ENCODE measurements at places on chromosomes 2 and 18.

DNA sequence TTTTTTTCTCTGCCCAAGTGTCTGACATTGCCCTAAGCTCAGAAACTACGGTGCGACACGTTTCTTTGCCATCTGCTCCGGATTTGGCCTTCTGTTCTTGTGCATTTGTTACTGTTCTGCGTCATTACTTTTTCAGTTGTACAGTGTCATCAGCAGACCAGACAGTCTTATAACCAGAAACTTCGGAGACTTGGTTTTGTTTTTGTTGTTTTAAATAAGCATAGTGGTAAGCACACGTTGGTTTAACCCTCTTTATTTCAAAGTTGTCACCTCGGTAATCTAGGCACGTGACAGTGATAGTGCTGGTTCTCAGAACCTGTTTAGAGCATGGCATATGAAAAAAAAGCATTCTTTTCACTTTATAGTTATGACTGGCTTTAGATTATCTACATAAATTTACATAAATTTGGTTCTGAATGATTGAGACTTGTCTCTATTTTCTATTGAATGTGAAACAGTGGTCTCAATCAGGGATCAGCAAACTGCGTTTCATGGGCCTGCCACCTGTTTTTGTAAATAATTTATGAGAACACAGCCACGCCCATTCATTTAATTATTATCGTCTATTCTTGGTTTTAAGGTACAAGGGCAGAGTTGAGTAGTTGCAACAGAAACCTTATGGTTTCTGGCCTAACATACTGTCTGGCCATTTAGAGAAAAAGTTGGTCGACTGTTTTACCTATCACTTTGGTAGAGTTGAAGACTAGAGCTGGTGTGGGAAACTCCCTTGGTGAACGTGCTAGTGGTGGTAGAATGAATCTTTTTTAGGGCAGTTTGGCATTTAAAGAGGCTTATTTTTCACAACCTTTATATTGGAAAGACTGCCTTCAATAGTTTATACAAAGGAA is 106.5 kb downstream of the ZNF532 start:
- no peak for DNase-seq

GRCh38 chr2:229571243-229571642 is 143.1 kb downstream of the DNER start:
- DNase-seq, result no peak

DNA sequence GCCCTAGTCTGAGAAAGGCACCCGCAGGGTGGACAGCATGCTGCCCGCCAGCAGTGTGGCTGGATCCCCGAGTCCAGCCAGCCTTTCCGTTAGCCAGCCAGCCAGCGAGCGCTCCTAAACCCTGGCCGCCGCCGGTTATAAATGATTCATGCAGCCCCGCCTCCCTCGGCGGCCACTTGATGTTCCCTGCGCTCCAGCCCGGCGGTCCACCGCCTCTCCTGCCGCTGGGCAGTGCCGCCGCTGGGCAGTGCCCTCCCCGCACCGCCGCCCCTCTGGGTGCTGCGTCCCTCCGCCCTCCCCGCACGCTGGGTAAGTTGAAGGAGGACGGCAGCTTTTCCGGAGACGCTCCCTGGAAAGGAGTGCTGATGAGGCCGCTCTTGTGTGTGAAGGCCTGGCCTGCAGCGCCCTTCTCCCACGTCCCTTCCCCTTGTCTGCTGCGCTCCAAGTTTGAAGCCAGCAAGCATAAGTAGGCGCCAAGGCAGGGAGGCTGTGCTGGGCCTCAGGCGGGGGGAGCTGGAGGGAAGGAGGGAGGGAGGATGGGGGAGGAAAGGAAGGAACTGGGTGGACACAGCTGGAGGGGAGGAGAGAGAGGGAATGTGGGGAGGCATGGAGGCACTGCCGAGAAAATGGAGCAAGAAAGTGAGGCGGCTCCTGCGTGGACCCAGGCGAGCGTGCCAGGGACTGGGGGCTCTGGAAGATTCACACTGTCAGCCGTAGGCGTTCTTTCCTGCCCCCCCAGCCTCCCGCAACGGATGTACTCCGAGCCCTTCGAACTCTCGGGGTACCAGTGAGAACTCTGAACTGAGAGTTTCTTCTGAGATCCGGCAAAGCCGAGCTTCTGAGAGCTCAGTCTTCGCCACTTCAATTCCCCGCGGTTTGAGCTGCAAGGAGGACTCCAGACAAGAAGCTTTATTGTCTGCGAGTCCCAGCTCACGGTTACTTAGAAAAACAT is 131.9 kb downstream of the GLI2 start:
- DNase-seq, result no peak

DNA sequence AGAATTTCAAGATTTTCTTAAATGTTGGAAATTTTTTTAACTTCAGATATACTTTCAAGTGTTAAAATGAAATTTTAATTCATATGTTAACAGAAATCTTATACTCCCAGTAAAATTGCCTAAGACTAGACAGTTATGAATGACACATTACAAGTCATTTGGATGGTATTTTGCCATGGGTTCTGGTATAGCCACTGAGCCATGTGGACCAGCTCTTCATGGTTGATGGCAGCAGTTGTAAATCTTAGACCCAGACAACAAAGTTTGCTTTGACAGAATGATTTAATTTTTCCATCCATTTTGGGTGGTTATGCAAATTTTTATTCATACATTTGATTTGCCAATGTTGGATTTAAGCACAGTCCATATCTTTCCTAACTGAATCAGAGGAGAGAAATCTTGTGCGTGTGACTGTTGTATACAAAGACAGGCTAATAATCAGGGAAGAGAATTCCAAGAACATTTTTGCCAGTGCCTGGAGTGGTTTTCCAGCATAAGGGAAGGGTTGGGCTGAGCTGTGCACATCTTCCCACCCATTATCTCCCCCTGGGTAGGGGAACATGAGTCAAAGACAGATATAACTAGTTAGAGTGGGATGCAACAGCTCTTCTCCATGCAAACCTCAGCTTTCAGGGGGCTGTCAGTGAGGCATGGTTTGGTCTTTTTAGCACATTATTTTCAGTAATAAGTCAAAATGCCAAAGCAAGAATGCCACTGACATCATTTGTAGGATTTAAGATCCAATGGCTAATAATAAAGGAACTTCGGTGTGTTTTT is 28.1 kb upstream of the INPP4A start:
- no peak for DNase-seq

DNA sequence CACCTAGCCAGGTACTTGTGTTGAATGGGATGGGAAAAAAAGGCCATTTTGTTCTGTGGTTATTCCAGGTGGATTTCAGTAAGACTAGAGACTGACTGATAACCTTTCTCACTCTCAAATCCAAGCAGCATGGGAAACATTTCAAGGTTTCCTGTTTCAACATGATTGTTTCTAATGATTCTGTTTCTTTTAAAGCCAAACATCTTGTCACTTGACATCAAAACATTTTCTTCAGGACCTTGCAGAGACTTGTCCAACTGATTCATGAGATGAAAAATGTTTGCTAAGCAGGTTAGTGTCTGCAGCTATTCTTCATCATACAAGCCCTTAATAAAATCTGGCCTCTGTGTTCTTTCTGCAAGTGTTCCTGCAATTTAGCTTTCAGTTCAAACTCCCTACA is 456.5 kb upstream of the CWC22 start:
- no peak for DNase-seq

DNA sequence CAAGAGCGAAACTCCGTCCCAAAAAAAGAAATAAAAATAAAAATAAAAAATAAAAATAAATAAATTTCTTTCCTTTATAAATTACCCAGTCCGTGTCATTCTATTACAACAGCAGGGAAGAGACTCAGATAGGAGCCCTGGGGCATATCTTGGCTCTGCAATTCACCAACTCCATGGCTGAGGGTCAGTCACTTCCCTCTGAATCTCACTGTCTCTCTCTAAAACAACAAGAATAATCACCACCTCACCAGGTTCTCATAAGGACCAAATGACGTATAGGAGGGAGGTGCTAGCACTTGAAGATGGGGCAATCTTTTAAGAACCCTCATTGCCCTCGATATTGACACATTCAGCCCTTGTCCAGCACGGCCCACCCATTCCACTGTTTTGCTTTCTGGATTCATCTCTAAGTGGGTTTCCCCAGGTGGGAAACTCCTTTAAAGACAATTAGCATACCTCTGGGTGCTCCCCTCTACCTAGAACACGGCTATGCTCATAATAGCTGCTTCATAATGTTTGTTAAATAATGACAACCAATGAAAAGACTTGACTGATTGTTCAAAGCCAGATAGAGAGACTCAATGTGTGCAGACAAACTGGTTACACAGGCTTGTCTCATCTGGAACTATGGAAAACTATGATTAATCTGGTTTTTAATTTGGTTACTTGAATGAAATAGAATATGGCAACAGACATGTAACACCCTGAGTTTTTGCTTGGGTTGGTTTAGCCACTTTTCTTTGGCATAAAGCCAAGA is 15.1 kb downstream of the MYCN start:
- no peak for DNase-seq

DNA sequence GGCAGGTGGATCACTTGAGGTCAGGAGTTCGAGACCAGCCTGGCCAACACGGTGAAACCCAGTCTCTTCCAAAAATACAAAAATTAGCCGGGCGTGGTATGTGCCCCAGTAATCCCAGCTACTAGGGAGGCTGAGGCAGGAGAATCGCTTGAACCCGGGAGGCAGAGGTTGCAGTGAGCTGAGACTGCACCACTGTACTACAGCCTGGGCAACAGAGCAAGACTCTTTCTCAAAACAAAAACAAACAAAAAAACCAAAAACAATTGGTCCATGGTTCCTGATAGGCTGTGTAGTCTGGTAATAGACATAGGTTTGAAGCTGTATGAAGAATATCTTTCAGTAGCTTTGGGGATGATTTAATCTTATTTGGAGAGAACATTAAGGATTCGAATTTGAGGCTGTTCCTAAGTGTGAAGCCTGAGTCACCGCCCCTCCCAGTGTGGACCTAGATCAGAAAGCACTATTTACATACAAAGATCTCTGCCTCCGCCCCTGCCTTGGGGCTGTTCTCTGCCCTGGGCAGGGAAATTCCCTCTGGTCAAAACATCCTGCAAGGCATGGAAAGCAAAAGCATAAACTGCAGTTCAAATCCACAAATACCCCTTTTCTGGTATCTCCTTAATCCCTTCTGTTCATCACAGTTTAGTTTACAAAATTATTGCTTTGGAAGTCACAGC is 52.8 kb upstream of the PMAIP1 start:
- DNase-seq, result peak; percentile 84

GRCh38 chr2:238569507-238570195 is 142.9 kb downstream of the ASB1 start:
- peak; percentile 9 for DNase-seq

- peak; percentile 67 for DNase-seq
Measured at GRCh38 chr2:230893841-230894781, 29.4 kb downstream of the ITM2C start.

DNA sequence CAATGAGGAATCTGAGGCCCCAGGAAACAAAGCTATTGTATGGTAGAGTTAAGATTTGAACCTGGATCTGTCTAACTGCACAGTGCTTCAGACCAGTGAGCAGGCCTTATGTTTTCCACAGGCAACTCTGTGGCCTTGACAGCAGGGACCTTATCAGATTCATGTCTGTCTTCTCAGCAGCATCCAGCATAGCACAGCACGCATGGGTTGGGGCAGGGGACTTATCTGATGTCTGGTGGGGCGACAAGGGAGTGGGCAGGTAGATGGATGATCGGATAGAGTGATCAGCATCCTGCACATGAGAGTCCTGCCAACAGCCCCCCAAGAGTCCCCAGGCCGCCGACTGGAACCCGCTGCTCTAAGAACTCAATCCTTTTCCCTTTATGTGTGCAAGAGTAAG is 28.7 kb upstream of the KCNF1 start:
- DNase-seq, result no peak

- DNase-seq, result no peak
Measured at GRCh38 chr2:19688059-19688458, 213.7 kb downstream of the TTC32 start.

DNA sequence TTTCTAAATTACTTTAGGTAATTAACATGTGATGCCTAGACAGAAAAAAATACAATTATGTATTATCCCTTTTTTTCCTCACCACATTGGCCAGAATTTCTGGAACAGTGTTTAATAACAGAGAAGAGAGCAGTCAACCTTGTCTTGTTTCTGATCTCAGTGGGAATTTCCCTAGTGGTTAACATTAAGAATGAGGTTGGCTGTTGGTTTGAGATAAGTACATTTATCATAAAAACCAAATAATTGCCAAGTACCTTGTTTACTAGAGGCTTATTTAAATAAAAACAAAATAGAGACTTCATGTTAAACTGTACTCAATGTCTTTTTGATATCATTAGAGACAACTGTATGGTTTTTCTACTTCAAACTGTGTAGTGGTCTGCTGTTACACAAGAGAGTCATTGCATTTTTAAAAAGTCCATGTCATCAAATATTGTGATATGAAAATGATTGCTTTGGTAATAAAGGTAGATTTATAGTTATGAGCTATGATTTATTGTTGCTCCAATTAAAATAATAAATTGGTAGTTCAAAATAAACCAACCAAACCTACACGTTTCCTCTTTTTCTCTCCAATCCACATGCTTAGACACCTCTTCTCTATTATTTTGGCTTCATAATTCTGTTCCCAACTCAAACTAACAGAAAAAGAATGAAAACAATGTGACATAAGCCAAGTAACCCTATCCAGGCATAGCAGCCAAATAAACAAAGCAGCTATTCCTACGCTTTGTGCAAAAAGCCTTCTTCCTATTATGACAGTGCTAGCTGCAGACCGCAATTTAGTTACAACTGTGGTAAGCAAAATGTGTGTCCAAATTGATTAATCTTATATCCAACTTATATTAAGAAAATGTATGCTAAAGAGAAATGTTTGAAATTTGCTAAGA is 20.9 kb upstream of the TANK start:
- DNase-seq, result no peak

DNA sequence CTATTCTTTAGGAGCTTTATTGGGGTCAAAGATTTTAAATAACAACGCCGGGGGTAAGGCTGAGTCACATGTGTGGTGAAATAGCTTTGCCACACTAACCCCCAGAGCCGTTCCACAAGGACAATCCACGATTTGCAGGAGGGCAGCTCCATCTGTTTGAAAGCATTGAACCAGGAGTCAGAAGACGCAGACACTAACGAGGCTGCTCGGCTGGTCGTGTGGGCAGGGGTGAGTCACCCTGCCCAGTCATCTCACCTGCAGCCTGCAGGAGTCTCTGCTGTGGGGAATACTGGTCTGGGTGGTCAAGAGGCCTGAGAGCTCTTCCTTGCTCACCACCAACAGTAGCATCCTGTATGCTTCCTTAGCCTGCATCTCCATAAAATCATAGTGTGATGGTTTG is 149.2 kb upstream of the NCK2 start:
- DNase-seq, result no peak

GRCh38 chr18:7876354-7877104 is 309.4 kb downstream of the PTPRM start:
- no peak for DNase-seq

DNA sequence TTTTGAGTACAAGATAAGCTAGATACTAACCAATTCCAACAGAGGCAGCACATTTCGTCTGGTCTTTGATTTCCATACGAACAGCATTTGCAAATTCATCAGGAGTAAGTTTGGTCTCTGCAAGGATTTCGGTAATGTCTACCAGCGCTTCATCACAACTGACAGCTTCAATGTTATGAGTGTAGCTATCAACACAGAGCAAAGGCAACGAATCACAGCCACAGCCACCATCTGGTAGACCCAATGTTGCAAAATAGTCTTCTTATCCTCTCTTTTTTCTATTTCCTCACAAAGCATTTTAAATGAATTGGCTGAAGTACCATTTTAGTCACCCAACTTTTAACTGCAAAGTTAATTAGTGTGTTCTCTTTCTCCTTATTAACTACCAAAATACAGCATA is 68.3 kb downstream of the REV1 start:
- no peak for DNase-seq

- peak; percentile 15 for DNase-seq
Measured at GRCh38 chr2:70959271-70959761, 19.1 kb upstream of the ANKRD53 start.
